ENCODE measurements at places on chromosomes 7 and 10.

DNA sequence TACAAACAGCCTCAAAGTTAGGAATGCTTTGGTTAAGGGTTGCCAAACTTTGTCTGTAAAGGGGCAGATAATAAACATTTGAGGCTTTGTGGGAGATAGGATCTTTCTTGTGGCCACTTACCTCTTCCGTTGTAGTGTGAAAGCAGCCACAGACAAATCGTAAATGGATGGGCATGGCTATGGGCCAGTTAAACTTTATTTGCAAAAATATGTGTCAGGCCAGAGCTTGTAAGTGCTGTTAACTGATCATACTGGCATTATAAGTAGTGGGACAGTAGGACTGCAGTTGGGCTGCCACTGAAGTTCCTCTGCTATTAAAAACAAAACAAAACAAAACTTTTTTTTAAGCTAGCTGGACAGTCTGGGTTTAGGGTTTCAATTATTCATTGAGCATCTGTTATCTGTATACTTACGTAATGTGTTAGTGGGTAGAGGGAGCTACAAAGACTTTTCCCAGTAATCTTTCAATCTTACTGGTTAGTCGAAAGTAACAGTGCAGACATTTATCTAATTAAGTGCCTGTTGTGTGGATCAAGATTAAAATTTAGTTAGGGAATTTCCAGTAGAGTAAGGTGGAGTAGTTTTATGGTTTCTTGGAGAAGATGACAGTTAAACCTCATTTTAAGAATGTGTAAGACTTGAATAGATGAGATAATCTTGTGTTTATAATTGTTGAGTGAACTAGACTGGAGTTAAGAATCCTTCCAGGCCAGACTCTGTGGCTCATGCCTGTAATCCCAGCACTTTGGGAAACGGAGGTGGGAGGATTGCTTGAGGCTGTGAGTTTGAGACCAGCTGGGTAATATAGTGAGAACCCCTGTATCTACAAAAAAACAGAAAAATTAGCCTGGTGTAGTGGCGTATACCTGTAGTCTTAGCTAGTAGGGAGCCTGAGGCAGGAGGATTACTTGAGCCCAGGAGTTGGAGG, 100.1 kb downstream of the BTRC start:
- no peak for DNase-seq

DNA sequence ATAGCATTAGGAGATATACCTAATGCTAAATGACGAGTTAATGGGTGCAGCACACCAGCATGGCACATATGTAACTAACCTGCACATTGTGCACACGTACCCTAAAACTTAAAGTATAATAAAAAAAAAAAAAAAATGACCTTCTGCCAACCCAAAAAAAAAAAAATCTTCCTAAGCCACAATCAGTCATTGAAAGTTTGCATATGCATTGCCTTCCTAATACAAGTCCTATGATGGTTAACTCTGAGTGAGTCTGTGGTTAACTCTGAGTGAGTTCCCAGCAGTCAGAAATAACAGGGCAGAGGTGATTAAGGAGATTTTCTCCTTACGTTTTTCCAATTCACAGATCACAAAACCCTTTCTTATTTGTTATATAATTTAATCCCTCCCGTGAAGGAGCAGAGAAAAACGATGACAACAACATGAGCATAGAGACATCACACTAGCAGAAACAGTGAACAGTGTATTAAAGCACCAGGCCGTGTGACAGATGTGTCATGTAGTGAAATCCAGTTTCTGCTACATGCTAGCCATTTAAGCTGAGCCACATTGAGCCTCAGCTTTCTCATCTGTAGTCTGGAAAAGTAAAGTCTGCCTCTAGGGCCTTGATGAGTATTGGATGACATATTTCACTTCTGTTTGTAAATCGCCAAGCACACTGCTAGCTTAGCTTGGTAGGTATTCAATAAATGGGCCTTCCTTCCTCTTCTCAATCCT, 7.4 kb upstream of the RNF148 start:
- DNase-seq: no peak

GRCh38 chr10:31173752-31174151, 142.1 kb upstream of the ZNF438 start:
- no peak for DNase-seq

GRCh38 chr10:124742413-124743190, 1.6 kb downstream of the FAM53B start:
- DNase-seq: no peak

- DNase-seq: no peak
Measured at GRCh38 chr7:148807436-148807835, 76.7 kb downstream of the EZH2 start.

DNA sequence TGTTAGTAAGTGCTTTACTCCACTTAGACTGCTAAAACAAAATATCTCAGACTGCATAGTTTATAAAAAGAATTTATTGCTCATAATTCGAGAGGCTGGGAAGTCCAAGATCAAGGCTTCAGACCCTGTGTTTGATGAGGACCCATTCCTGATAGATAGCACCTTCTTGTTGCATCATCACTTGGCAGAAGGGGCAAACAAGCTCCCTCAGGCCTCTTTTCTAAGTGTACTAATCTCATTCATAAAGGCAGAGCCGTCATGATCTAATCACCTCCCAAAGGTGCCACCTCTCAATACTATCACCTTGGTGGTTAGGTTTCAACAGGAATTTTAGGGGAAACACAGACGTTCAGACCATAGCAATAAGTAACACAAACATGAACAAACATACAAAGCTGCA, 55.4 kb downstream of the CRPPA start:
- DNase-seq: no peak

GRCh38 chr7:50621973-50622490, 56.8 kb upstream of the DDC start:
- no peak for DNase-seq

GRCh38 chr10:11270135-11270857, 252.6 kb downstream of the CELF2 start:
- DNase-seq: no peak

DNA sequence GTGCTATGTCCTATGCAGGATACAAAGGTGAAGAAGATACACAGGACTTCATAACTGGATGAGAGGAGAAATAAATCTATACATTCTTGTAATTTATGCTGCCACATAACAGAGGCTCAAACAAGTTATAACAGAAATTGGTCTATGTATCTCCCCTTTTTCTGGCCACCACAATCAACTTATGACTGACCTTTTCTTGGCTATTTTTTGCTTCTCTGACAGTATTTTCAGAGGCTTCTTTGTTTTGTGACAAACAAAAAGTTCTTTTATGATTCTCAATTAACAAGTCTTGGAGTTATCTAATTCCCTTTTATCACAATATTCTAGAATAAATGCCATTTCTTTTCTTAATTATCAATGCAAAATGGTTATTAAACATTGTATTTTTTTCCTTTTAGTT, 953.0 kb upstream of the ZWINT start:
- no peak for DNase-seq

DNA sequence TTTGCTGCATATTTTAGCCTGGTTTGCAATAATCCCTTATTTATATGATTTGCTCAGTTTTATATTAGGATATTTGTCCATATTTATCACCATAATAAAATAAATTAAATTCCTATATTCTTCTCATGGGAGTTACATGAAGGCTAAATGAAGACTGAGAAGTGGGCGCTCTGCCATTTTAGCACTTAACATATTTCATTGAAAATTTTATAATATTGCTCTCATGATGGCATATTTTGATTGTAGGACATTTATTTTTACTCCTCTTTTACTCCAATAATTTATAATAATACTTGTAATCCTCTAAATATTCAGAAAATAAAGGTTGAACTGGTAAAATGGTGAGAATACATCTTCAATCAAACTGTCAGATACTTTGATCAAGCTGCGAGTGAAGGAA, 99.8 kb upstream of the SEMA3A start:
- no peak for DNase-seq

- no peak for DNase-seq
Measured at GRCh38 chr10:26361971-26362370, 76.2 kb upstream of the APBB1IP start.

DNA sequence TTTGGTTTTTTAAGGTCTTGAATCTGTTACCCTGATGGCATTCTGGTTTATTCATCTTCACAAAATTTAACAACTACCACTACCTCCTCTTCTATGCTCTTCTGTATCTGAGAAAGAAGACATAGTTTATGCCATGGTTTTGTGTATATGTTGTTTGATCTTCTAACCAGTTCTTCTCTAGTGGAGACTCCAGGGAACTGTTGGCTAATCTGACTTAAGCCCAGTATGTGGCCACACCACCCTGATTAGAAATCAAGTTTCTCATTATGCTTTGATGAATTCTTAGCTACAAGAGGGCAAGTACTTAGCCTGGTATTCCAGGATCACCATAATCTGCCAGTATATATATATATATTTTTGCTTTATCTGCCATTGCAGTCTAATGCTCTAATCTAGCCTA, 99.5 kb upstream of the MXI1 start:
- DNase-seq: no peak

- no peak for DNase-seq
Measured at GRCh38 chr7:44287488-44288380, 37.7 kb downstream of the CAMK2B start.

DNA sequence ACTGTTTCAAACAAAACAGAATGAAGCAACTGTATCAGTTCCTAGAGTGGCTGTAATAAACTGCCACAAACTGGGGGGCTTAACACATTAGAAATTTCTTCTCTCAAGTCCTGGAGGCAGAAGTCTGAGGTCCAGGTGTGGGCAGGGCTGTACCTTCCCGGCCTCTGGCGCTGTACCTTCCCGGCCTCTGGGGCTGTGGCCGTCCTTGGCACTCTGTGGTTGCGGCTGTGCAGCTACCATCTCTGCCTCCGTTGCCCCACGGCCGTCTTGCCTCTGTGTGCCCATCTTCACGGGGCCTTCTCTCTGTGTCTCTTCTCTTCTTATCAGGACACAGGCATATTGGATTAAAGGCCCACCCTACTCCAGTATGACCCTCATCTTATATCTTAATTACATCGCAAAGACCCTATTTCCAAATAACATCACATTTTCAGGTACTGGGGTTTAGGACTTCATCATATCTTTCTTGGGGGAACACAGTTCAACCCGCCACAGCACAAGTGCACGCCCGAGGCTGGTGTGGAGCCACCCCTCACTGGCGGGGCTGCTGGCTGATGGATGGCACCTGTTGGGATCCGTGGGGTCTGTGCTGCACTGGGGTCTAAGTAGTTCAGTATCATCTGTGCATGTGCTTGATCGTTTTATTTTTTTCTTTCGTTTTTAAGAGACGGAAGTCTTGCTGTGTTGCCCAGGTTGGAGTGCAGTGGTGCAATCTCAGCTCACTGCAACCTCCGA, 123.2 kb downstream of the ACTR3B start:
- no peak for DNase-seq
